GM04503 (cell line): ENCODE measurements at places on chromosomes 1 and 21.
A peak's percentile ranks its signal among the peaks of the same experiment; 100 is the strongest.

GRCh38 chr1:173294843-173295242, 87.7 kb upstream of the TNFSF4 start:
- peak; percentile 38 for DNase-seq

DNA sequence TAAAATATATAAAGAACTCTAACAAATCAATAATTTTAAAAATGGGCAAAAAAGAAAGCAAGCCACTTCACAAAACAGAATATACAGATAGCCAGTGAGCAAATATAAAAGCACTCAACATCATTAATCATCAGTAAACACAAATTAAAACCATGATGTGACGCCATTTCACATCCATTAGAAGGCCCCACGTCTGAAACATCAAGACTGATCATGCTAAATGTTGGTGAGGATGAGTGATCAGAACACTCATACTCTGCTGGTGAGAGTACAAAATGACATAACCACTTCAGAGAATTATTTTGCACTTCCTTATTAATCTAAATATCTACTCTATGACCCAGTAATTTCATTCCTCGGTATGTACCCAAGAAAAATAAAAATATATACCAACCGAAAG, 512.2 kb upstream of the NR5A2 start:
- no peak for DNase-seq

GRCh38 chr1:29266912-29267311, 30.6 kb downstream of the PTPRU start:
- no peak for DNase-seq

GRCh38 chr1:20281801-20282200, 8.9 kb upstream of the VWA5B1 start:
- DNase-seq, result peak; percentile 34

- DNase-seq, result no peak
These were observed 2.2 kb upstream of the PRDM16 start for GRCh38 chr1:3066826-3067225.

DNA sequence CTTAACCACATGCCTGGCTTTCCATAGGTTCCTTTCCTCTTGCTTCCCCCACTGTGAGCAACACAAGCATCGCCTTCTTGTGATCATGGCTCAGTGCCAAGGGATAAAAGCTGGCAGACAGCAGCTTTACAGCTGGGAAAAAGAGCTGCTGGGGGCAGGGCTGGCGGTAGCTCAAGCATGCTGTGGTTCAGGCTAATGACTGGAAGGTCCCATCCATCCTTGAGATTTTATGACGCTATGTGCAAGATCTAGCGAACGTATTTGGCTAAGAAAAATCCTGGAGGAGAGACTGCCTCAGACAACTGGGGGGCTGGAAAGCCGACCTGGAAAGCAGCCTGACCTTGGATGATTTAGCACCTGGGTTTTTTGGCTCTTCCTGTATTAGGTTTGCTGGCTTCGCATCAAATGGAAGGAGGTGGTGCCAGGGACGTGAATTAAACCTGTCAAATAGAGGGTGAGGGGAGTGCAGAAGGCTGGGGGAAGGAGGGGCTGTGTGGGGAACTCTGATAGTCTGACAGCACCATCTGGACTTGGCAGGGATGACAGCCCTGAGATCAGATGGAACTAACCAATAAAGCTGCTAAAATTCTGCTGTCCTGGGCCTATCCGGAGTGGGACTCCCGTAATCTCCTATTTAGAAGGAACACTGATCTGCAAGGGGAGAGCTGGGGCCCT, 34.8 kb downstream of the ZMYND12 start:
- peak; percentile 65 for DNase-seq

DNA sequence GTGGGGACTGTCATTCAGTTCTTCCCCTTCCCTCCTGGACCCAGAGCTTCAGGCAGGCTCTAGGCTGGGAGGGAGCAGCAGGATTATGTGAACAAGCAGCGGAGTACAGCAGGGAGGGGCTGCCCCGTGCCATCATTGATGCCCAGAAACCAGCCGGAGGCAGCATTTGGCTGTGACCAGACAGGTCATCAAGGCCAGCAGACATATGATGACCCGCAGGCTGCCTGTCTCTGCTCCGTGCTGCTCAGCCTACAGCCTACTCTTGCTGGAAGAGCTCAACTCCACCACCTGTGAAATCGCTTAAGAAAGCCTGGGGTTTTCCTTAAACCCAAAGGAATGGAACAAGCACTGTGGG, 4.9 kb downstream of the KLHL21 start:
- DNase-seq, result no peak

DNA sequence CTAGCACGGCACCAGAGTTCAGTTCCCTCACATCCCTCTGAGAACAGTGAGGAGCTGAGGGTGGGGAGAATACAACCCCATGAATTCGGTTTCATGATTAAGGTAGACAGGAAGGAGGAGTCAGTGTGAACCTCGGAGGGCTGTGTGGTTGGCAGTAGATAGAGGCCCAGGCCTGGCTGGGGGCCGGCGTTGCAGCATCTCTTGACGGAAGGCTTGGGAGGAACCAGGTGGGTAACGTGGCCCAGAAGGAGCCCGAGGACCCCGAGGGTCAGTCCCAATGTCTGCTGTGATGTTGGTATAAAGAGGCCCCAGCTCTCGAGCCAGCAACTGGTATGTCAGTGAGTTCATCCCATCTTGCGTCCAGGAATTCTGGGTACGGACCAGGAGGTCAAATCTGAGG, 5.5 kb downstream of the PPOX start:
- DNase-seq, result no peak

GRCh38 chr1:199297174-199297573, 658.3 kb downstream of the PTPRC start:
- DNase-seq, result no peak

DNA sequence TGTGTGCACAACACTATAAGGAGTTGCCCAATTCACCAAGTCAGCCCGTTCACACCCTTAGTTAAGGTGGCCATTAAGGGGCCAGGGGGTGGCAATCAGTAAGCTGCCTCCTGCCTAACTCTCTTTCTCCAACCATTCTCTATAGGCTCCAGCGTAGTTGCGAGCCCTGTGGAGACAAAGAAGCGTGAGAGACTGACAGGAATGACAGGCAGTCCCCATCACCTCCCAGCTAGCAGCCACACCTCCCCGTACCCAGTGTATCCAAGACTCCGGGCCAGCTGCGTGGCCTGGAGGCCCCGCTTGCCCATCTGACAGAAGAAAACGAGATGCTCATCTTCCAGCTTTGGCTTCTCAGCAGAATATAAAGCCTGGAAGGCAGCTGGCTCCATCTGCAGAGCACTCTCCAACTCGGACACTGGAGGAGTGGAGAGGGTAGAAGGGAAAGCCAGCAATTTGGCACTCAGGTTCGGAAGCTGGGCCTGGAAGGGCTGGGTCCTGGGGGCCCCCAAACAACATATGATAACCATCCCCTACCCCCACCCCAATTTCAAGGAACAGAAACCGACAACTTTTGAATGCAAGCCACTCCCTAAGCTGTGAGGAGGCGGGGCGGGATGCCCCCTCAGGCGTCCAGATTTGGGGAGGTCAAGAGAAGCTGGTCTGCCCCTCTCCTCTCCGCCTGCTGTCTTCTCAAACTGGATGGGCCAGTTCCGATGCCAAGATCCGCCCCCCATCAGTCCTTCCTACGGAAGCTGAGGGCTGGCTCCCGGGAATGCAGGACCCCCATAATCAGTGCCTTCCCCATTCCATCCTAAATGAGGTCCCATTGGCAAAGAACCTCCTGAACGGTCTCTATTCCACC, 872 bp downstream of the TSTD1 start:
- no peak for DNase-seq
